ENCODE measurements at places on chromosomes 2 and 18.
A peak's percentile ranks its signal among the peaks of the same experiment; 100 is the strongest.

GRCh38 chr2:56960581-56960980 lies 776.8 kb downstream of the CCDC85A start:
- no peak for DNase-seq

GRCh38 chr2:239209783-239210182 lies 191.0 kb downstream of the HDAC4 start:
- no peak for DNase-seq

GRCh38 chr2:118832071-118832790 lies 15.2 kb downstream of the EN1 start:
- DNase-seq: no peak

- no peak for DNase-seq
Observed at GRCh38 chr18:43129946-43130524, 14.6 kb upstream of the RIT2 start.

DNA sequence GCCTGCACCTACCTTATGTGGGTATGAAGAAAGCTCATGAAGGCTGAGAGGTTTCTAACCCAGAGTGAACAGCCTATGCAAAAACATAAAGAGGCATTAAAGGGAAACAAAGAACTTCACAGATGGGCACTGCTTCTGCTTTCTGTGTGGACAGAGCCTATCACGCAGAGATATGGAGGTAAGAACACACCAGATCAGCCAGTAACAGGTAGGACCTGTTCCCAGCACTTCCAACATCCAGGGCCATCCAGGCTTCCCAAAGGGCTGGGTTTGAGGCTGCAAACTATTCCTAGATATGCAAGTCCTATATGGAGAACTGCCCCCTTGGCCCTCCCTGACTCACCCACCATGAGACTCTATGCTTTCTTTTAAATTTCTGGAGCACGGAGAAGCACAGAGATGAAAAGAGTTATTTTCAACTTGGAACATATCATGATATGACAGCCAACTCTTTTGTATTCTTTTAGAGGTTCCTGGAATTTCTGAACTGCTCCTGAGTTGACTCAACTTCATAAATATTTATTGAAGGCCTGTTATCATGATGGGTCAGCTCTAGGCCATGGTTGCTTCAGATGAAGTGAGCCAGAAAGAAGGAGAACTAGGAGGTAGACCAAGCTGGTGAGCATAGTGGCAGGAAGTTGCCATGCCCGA lies 77.4 kb upstream of the PPP1CB start:
- no peak for DNase-seq

DNA sequence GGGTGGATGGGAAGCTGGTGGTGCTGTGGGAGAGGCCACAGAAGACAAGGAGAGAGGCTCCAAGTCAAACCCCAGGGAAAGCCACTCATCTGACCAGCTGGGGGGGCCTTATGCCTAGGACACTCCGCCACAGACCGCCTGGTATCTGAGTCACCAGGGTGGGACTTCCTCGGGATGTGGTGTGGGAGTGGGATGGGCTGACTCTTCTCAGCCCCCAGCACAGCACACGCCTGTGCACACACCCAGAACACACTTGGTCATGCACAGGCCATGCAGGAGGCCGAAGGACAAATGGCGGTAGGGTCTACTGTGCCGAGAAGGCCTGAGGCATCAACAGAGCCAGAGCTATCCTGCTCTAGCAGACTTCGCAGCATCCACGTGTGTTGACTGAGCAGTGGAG lies 136.4 kb downstream of the INHBB start:
- no peak for DNase-seq

DNA sequence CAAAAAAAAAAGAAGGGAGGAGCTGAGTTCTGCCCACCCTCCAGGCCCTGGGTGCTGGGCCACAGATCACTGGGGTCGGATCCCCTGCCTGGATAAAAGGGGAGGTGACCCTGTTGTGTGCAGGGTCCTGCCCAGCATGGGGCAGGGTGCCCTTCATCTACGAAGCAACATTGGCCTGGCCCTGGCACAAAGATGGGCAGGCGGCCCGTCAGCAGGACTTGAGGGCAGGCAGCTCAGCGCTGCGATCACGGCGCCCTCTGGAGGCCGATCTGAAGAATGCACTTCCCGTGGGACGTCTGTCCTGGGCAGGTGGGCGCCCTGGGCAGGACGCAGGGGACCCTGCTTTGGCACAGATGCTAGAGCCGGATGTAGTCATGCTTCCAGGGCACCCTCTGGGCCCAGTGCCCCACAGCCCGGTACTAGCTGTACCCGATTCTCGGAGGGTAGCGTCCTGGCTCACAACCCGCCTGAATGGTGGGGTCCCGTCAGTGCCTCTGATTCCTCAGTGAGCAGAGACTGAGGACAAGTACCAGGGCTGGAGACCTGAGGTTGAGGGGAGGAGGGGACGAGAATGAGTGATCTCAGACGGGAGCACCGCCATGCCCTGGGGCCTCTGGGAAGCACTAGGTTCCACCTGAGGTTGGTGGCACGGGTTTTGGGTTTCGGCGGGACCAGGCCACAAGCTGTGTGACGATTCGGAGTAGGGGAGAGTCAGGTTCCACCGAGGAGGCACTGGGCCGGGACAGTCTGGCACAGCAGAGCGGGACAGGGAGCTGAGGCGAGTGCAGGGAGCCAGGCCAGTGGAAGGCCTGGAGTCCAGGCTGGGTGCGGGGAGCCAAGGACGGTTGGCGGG lies 18.0 kb downstream of the ARID5A start:
- DNase-seq: peak; percentile 76

DNA sequence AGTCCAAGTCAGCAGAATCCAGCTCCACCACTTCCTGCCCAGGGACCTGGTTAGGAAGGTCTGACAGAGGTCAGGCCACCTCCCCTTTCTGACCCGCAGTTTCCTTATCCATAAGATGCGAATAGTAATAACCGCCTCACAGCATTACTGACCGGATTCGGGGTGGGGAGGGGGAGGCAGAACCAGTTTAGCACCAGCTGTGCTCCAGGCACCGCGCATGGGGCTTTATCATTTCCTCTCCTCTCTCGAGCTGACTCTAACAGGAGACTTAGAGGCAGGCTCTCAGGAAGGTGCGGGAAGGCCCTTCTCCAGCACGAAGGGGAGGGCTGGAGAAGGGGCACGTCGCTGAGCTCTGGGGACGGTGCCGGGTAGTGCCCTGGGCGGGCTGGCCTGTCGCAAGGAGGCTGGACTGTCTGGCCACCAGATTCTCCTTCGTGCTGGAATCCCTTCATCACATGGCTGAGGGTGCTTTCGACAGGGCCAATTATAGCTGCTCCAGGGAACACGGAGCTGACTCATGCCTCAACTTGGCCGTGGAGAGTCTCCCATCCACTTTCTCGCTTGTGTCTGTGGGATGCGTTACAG lies 5.7 kb downstream of the EHD3 start:
- no peak for DNase-seq

DNA sequence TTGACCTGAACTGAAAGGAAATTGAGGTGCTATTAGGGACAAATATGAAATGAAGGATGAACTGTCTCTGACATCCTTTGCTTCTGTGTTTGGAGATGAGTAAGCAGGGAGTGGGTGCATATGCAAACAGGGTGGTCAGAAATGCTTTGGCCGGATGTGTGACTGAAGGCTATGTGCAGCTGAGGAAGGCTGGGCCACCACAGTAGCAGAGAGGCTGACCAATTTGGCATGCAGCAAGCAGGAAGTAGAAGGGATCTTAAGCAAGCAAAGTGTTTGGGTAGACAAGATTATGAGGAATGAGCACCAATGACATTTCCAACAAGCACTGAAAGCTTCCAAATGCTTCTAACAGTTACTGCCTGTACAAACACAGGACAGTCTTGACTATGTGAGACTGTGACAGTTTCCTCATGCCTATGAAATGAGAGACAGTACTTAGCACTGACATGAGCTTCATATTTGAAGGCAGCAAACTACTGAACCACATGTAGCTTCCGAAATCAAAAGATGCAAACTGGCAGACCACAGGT lies 3.3 kb upstream of the ACTR3 start:
- DNase-seq: peak; percentile 31

- DNase-seq: no peak
Observed at GRCh38 chr2:56211048-56211447, 27.3 kb downstream of the CCDC85A start.

GRCh38 chr2:24515831-24516230 lies 24.8 kb downstream of the NCOA1 start:
- no peak for DNase-seq

All from CD4-positive, alpha-beta T cell treated with Interleukin-21 for 1 hour (primary cell).